Stimulated activated CD4-positive, alpha-beta T cell treated with anti-CD3 and anti-CD28 coated beads, Interleukin-12 subunit alpha, Interleukin-12 subunit beta, amount 100 ng/mL, for 24 hours (primary cell): ENCODE measurements at places on chromosomes 5 and 9.
A peak's percentile ranks its signal among the peaks of the same experiment; 100 is the strongest.

GRCh38 chr5:164472165-164472564 lies 966.7 kb downstream of the MAT2B start:
- DNase-seq, result no peak

- no peak for DNase-seq
Measured at GRCh38 chr9:76200745-76201144, 193.5 kb downstream of the RFK start.

DNA sequence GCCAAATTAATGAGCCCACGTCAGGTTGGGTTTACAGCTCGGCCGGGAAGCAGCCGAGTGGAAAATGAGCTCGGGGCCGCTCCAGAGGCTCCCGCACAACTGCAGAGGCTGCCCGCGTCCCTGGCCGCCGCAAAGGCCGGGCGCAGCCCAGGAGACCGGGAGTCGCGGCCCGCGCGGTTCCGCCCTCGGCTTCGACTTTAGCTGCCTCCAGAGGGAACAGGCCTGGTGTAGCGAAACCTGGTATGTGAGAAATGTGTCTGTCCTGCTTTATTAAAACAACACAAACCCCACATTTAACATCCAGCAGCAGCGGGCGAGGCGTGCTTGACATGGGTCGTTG lies 66.2 kb downstream of the FOXD1 start:
- DNase-seq, result no peak

- DNase-seq, result no peak
Measured at GRCh38 chr5:159678657-159679392, 237.5 kb upstream of the ADRA1B start.

DNA sequence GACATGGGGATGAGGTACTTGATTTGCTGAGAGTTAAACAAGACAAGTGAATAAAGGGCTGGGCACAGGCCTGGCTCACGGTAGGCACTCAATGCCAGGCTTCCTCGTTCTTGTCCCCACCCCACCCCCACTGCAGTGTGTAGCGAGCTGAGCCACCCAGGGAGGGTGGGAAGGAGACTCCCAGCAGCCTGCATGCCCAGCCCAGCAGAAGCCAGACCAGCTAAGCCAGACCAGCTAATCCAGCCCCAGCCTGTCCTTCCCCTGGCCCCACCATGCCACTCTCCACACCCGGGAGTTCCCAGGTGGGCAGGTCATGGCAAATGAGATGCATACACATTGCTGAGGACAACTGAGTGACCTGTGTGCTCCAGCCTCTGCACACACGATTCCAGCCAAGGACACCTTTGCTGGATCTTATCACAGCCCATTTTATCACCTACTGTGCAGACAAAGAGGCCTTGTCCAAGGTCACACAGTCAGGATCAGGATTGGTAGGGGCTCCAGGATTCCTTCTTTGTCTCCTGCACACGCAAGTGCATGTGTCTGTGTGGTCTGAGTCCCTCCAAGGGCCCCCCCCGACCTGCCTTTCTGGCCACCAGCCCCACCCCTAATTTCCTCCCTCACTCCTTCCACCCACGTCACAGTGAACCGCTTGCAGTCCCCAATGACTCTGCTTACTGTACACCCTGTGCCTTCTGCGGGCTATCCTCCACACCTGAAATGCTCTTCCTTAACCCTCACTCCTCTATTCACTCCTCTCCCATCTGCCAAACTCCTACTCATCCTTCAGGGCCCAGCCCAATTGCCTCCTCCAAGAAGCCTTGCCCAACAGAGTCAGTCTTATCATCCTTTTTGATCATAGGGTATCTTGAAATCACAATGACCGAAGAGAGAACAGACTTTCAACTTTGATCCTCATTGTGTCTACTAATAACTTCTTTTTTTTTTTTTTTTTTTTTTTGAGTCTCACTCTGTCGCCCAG lies 26.6 kb downstream of the DUSP1 start:
- no peak for DNase-seq

DNA sequence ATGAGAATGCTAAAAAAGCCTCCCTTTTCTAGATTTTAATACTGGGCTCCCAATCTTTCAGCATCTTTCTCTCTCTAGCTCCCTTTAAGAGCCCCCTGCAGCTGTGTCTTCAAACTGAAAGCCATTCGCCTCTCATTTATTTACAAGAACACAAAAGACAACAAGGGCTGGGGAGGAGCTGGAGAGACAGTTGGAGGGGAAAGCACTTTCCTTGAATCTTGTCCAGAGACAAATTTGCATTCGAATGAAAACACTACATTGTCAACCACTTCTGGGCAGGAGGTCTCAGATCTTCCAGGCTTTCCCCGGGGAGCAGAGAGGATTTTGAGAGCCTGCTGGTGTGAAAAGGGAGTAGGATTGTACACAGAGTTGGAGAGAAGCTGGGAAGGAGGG lies 518.3 kb downstream of the CTNND2 start:
- DNase-seq, result no peak

DNA sequence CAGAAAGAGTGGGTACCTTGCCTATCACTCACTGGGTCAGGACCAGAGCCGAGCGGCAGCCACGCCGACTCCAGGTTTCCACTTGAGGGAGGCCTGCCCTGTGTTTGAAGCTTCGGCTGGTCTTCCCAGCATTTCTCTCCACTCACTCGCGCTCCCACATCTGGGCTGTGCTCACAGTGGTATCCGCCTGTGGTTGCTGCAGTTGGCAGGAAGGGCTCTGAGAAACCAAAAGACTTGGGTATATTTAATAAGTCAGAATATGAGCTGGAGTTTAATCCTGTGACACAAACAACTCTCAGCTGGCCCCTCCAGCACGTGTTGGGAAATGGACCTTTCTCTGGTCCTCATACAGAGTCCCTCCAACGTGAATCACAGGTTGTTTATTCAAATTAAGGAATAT lies 70.9 kb downstream of the SPRY4 start:
- DNase-seq, result no peak

DNA sequence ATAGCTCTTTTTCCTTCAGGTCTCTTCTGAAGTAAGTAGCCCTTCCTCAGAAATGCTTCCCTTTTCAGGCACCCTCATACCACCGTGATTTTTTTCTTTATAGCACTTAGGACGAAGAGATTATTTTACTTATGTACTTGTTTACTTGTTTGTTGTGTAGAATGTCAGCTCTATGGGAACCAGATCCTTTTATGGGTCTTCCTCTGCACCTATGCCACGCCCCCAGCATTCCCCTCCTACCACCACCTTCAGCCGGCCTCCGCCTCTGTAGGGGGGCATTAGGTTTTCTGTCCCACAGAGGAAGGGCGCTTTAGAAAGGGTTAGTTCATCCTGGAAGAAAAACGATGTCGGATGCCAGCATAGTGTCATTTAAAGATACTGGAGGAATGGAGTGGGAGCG lies 1.8 kb downstream of the CDKN2B-AS1 start:
- no peak for DNase-seq

DNA sequence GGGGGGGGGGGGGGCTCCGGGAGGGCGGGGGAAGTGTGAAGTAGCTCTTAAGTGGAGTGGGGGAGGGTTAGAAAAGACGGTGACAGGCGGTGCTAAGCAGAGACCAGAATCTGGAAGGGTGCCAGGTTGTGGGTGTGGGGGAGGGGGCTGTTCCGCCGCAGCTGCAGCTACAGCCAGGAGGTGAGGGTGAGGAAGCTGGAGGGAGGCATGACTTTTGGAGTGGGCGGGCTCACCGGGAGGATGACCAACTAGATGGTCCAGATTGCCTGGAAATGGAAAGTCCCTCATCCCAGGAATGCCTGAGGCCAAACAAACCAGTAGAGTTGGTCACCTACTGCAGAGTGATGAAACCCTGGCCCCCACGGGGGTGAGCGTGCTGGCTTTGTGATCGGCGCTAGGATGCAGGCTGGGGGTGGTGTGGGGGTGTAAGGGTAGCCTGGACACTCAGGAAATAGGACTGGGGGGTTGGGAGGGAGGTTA lies 158.1 kb upstream of the SHB start:
- DNase-seq, result peak; percentile 57

- DNase-seq, result no peak
Measured at GRCh38 chr9:97831843-97832636, 21.0 kb upstream of the FOXE1 start.

DNA sequence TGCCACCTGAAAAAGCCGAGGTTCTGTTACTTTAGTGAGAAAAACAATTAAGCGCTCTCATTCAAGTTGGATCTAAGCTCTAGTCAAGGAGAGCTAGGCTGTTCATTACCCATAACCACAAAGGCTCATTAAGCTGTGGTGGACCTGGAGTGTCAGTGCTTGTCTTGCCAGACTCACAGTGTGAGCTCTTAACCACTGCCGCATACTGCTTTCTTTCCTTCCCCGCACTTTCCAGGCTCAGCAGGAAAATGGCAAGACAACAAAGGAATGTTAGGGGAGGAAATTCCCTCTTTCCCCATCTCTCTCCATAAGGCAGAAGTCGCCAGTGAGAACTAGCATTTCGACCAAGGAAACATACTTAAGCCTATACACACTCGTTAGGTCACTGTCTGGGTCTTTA lies 467.3 kb downstream of the ENC1 start:
- DNase-seq, result no peak

DNA sequence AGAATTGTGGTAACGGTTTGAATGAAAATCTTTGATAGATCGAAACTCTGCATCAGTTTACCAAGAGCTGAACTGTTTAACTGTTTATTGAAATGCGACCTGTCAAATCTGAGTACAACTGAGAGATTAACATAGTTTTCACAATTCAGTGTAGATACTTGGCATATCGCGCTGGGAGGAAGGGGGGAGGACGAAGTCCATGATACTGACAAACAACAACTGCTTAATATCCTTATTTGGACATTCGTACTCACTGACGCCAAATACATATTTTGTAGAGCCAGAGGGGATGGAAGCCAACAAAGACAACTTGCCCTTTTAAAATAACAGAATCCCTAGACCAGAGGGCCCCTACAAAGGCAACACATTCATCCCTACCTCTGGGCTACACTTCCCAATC lies 93.2 kb downstream of the GLIS3 start:
- DNase-seq, result no peak

- no peak for DNase-seq
Measured at GRCh38 chr5:175889910-175890684, 18.7 kb downstream of the CPLX2 start.

DNA sequence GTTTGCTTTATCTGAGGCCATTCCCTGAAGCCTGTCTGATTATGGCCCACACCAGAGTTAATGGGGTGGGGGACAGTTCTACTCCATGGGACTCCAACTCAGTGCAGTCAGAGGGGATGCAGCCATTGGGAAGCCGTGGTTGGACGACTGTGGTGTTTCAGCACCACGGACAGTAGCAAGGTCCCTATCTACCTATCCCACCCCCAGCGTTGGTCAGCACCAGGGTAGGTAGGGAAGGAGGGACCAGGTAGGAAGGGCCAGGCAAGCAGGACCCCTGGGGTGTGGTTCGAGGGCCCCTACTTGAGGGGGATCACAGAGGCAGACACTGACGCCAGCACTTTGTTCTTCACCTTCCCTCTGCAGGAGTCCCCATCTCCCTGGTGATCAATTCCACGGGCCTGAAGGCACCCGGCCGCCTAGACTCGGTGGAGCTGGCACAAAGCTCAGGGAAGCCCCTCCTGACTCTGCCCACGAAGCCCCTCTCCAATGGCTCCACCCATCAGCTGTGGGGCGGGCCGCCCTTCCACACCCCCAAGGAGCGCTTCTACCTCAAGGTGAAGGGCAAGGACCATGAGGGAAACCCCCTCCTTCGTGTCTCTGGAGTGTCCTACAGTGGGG lies 33.2 kb downstream of the HMCN2 start:
- DNase-seq, result no peak

DNA sequence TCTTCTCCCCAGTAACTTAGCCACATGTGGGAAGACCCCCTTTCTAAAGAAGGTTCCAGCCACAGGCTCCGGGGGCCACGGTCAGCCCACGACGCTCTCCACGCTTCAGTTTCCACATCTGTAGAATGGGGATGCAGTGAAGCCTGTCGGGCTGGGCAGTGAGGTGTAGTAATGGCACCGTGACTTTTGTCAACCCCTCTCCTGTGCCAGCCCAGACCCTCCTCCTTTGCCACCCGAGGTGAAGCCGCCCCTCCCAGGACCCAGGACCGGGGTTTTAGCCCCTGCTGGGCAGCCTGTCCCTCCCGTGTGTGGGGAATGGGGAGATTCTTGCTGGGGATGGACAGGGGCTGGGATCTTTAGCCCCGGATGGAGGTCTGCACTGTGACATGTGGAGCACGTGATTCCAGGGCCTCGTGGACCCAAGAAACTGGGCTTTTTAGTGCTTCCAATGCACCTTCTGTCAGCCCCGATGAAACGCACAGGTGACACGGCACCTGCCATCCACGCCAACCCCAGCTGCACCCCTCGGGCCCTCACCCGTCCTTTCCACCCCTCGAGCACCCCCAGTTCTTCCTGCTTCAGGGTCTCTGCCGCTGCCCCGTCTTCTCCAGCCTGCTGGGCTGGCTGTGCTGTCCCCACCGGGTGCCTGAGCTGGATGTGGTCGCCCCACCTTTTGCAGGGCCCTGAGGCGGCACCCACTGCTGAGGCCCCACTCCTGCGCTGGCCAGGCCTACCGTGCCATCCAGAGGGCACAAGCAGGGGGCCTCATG lies 13.4 kb upstream of the RNU6ATAC start:
- no peak for DNase-seq

- no peak for DNase-seq
Measured at GRCh38 chr9:86577420-86578333, 223.5 kb upstream of the TUT7 start.

DNA sequence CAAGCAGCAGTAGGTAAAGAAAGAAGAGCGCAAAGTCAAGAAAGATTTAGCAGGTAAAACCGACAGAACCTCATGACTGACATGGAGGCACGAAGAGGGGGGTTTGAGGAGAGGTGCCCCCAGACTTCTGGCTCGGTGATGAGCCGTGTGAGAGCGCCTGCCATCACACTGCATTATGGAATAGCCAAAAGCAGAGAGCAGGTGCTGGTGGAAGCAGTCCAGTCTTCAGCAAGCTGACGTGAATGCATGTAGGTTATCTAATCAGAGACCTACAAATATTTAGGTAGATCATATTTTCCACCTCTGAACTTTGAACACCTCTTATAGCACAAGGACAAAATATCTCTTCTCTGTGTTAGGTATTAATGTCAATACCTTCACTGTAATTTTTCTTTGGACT lies 68.4 kb downstream of the RNF130 start:
- DNase-seq, result no peak

GRCh38 chr9:74949859-74950855 lies 2.6 kb downstream of the C9orf40 start:
- no peak for DNase-seq

DNA sequence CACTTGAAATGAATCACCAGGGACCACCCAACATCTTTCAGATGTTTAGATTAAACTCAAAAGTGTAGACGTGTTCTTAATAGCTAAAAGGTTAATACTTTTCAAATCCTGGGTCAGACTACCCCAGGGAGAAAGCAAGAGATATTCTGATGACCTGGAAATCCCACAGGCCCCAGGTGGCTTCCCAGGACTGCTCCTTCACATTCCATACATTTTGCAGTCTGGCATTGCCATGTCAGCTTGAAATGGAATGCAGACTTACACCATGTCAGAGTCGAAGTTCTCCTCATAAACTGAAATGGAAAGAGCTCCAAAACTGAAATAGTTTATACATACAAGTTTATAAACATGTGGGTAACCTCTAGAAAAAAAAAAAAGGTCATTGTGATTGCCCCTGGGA lies 61.5 kb downstream of the TMEM167A start:
- no peak for DNase-seq

DNA sequence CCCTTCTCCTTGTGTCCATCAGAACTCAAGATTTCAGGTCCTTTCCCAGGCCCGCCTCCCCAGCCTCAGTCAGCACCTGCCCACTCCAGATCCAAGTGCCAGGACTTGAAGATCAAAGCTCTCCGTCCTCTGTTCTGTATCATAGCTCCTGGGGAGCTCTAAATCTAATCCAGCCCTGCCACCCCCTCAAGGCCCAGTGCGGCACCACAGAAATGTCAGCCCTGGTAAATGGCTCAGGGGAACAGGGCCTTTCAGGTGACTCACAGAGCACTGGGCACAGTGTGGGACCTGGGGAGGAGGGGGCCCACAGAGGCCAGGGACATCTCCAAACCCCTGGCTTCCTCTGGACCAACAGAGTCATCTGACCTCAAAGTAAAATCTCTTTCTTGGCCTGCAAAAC lies 6.0 kb downstream of the CSF2 start:
- no peak for DNase-seq
